SK-N-DZ (cell line): ENCODE measurements at places on chromosomes 3 and 15.

- DNase-seq = no peak
Measured at GRCh38 chr3:138442433-138442832, 8.0 kb downstream of the ESYT3 start.

DNA sequence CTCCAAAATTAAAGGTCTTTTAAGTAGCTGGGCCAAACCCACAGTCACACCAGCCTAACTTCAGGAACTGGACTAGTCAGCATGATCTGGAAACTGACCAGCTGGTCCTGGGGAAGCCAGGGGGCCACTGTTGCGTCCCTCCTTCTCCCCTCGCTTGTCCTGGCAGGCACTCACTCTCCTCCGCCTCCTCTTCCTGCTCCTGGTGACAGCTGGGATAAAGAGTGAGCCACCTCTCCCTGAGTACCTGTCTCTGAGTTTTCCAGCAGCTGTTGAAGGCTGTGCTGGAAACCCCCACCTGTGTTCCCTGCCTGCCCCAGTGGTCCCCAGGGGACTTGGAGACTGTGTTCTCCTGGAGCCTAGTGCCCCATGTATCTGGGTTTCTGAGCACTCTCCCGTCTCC lies 56.0 kb downstream of the FGD5 start:
- no peak for DNase-seq

GRCh38 chr3:69970827-69971226 lies 28.7 kb upstream of the SAMMSON start:
- DNase-seq = no peak

GRCh38 chr3:126108676-126109050 lies 24.7 kb upstream of the SLC41A3 start:
- no peak for DNase-seq

DNA sequence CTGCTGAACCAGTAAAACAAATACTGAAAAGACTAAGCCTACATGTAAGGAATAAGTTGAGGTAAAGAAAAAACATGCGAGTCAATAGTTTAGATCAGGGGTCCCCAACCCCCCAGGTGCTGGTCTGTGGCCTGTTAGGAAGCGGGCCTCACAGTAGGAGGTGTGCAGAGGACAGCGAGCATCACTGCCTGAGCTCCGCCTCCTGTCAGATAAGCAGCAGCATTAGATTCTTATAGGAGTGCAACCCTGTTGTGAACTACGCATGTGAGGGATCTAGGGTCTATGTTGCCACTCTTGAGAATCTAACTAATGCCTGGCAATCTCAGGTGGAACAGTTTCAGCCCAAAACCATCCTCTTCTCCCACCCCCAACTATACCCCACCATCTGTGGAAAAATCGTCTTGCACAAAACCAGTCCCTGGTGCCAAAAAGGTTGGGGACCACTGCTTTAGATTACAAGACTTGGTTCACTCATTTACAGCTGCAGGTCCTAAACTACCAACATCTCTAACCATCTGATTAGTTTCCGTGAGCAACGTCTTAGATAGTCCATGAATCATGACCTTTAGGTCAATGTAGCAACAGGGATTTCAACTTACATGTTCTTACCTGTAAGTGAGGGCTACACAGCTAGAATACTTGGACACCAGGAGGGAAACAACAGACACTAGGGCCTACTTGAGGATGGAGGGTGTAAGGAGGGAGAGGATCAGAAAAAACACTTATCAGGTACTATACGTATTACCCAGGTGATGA lies 66.7 kb downstream of the TRANK1 start:
- DNase-seq = no peak

DNA sequence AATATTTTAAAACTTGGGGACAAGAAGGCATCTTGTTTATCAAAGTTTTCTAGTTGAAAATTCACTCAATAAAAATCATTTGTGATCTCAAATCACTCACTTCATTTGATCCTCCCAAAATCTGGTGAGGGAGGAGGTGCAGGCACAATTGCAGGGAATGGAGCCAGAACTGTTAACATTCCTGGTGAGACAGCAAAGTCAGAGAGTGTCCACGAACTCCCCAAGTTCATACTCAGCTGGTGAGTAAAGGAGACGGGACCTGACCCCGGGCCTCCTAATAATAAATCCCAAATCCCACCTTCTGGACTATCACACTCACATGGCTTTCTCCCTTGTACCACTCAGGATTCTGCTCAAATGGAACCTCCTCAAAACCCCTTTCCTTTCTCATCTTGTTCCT lies 252.3 kb upstream of the LRTM1 start:
- DNase-seq = no peak

GRCh38 chr3:155805204-155805801 lies 775 bp downstream of the C3orf33 start:
- peak; percentile 35 for DNase-seq

- no peak for DNase-seq
Measured at GRCh38 chr3:48047841-48048464, 31.7 kb upstream of the MAP4 start.

- DNase-seq = no peak
Measured at GRCh38 chr3:150623945-150624344, 20.8 kb downstream of the SELENOT start.

DNA sequence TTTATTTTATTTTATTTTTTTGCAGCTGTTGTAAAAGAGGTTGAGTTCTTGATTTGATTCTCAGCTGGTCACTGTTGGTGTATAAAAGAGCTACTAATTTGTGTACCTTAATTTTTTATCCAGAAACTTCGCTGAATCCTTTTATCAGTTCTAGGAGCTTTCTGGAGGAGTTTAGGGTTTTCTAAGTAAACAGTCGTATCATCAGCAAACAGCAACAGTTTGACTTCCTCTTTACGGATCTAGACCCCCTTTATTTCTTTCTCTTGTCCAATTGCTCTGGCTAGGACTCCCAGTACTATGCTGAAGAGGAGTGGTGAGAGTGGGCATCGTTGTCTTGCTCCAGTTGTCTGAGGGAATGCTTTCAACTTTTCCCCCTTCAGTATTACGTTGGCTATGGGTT lies 165.8 kb upstream of the KCNMB2 start:
- DNase-seq = no peak

DNA sequence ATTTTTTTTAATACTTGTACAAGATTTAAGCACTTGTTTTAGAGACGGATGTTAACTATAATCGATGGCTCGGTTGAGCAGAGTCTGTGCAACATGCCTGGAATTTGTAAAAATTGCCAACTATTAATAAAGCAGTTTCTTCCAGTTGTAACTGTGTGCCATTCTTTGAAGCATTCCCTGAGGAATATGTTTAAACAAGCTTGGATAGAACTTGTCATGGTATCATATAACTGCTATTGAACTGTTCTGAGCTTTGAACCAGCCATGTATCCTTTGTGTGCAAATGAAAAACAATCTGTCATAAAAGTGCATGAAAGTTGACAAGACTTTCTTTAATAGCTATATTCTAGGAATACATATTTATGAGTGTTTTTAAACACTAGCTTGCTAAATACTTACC lies 45.8 kb upstream of the UBE2E2 start:
- DNase-seq = no peak
